ENCODE measurements at places on chromosomes 6 and 20. TPM values are rescaled to one million over a fixed set of nuclear protein-coding genes. Genes with fewer than 3 reads are reported as not detected.

- no peak for DNase-seq
These were observed 172.4 kb upstream of the MYLIP start for GRCh38 chr6:15956205-15957106.

- DNase-seq: no peak
These were observed 4.5 kb downstream of the UBE3D start for GRCh38 chr6:83061190-83061589.

The C20orf204 gene
- total RNA-seq: 0.21 TPM

DNA sequence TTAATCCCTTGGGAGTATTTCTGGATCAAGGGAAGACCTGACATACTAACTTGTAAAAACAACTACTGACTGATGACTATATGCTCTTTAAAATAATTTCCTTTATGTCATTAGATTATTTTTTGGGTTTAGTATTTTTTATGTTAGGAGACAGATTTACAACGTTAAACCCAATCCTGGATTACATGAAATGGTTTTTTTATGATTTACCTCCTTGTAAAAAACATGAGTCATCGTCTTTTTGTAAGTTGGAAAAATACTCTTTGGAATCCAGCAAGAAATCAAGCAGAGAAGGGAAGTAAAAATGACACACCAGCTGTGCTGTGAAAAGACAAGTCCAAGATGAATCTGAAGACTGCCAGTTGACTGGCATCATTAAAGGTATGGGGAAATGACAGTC lies 6.7 kb downstream of the STK4 start:
- DNase-seq: no peak

DNA sequence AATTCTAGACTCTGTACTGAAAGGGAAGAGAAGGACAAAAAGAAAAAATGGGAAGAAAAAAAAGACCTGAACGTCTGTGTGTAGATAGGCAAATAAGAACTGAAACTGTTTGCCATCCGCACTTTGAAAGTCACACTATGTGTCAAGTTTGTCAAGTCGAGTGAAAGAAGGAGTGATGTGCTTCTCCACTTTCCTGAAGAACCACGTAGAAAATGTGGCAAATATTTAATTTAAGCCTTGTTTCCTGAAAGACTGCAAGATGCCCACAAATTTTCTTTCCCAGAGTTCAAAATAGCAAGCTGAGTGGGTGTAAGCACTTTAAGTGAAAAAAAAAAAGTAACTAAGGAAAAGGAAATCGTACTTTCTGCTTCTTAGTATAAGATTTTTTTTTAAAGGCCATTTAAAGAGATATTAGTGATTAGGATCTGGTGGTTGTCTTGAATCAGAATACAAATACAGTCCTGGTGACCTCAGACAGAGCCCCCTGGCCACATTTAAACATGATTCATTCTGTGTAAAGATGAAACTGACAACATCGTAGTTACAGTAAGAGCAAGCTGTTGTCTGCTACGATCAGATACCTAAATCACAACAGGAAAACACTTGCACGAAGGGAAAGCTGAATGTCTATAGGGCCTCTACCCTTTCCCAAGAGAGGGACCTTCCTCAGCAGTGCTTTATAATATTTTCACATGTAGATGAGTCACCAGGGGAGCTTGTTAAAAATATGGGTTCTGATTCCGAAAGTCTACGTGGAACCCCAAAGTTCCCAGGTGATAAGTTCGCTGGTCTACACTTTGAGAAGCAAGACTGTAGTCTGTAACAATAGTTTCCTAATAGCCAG lies 102.3 kb downstream of the HIVEP2 start:
- no peak for DNase-seq

The QRSL1 gene
- 19.6 TPM for total RNA-seq

DNA sequence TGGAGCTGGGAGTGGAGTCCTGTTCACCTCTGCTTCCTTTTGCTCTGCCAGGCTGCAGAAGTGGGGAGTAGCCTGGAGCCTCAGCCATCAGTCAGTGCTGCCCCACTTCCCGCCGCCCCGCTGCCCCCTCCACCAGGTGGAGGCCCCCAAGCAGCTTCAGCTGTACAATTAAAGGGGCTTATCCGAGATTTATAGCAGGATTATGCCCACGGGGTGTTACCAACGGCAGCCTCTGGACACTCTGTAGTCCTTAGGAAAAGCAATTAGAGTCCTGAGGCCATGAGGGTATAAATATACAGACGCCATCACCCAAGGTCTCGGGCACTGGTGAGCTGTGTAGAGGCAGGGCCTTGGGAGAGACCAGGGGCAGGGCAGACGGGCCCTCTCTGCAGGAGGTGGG lies 55.4 kb downstream of the GRM4 start:
- DNase-seq: no peak

GRCh38 chr6:21151119-21151518 lies 442.4 kb upstream of the SOX4 start:
- no peak for DNase-seq

The DEFB126 gene
- total RNA-seq: not detected

The FNDC1 gene
- 1.3 TPM for total RNA-seq

- DNase-seq: no peak
These were observed 13.4 kb upstream of the CTNNBL1 start for GRCh38 chr20:37680420-37680819.

GRCh38 chr6:14379568-14379967 lies 262.0 kb downstream of the CD83 start:
- DNase-seq: no peak

DNA sequence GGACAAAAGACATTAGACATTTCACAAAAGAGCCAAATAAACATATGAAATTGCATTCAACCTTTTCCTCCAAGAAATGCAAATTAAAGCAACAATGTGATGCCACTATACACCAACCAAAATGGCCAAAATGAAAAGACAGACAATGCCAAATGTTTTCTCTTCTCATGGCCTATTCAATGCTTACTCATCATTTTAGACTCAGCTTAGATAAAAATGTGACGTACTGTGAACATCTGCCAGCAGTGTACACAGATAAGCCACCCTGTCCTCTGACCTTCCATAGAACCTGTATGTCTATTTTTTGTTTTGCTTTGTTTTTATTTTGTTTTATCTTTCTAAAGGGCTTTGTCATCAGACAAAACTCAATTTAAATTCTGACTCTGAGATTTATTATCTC lies 385.2 kb downstream of the FRK start:
- no peak for DNase-seq

The SCRT2 gene
- total RNA-seq: not detected

DNA sequence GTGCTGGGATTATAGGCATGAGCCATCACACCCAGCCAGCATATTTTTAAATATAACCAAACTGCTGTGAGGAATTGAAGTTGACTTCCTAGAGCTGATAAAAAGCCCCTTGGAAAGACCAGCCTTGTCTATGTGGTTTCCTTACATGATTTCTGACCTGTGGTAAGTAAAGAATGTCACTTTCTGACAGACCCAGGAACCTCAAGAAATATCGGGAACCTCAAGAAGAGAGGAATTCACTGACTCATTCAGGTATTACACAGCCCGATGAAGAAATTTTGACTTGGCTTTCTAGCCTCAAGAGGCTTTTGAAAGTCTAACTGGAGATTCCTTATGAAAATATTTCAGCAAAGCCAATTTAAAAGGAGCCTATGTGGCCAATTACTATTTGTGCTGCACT lies 71.8 kb downstream of the FOXF2 start:
- peak; percentile 41 for DNase-seq

- DNase-seq: no peak
These were observed 104.6 kb upstream of the EXOC2 start for GRCh38 chr6:797479-798077.

The SLA2 gene
- total RNA-seq: not detected

The TCP11 gene
- not detected for total RNA-seq

The ZC2HC1B gene
- total RNA-seq: not detected

DNA sequence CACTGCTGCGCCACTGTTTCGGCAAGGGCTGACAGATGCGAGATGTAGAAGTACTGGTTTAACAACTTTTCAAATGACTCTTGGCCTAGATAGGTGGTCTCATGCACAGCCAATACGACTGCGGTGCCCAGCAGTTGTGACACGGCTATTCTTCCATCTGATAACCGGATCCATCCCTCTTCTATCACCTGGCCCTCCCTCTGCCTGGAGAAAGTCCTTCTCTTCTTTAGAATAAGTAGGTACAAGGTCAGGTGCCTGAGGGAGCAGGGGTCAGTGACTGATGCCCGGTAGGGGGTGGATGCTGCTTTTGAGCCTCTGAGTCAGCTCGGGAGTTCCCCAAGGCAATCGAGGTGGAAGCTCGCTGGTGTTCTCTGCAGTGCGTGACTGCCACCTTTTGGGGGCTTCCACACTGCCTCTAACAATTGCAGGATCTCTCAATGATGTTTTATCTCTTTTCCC lies 166.8 kb upstream of the GRIK2 start:
- DNase-seq: no peak

The ADAM33 gene
- total RNA-seq: 0.41 TPM

The HLA-G gene
- 0.75 TPM for total RNA-seq

- DNase-seq: no peak
These were observed 15.0 kb upstream of the CSE1L start for GRCh38 chr20:49030954-49031619.

DNA sequence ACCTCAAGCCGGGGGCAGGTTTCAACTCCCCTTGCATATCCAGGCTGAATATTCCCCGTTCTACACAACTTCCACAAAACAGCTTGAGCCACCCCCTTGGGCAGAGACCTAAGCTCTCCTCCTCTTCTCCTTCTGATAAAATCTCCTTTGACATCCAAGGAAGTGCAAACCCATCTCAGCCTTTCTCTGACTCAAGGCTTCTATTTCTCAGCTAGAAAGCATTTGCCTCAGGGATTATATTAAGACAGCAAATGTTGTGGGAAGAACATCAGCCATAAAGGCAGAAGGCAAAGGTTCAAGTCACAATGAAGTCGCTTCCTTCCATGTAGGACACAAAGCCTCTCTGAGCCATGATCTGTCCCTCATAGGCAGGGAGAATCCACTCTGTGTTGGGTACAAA lies 386.6 kb upstream of the ARID1B start:
- DNase-seq: no peak

DNA sequence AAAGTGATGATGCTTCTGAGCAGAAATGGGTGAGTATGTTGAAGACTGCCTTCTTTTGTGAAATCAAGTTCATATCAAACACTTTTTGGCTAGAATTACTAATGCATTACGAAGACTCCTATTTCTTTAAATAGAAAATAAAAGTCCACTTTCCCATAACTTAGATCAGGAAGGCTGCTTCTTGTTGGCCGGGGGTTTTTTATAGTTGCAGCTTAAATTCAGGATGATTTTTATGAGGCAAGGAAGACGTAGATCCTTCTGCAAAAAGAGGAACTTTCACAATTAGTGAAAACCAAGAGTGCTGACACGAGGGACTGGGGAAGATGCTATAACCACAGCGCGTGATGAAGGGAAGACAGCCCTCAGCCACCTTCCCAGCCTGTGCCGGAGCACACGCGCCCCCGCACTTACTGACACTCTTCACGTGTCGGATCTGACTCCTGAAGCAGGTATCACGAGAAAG lies 206.1 kb upstream of the PRDM1 start:
- DNase-seq: no peak

GRCh38 chr20:1165941-1166340 lies 18.8 kb downstream of the TMEM74B start:
- no peak for DNase-seq

DNA sequence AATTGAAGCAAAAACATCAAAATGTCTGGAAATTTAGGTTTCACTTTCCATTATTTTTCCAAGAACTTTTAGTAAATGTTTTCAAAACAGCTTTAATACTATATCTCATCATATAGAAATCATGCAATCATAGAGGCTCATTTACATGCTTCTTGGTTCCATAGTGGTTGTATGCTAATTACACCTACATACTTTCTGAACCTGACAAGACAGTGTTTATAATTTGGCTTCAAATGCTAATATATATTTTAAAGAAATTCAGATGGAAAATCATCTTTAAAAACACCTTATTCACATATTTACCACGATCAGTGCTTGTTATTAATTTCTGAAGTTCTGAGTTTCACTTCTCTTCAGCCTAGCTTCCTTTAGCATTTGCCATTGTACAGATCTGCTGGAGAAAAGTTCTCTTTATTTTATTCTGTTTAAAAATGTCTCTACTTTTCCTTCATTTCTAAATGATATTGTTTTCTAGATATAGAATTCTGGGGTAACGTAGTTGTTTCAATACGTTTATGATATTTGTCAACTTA lies 89.9 kb downstream of the PLCB1 start:
- no peak for DNase-seq
